ENCODE measurements at places on chromosomes 2 and 18.
A peak's percentile ranks its signal among the peaks of the same experiment; 100 is the strongest.

- H3K4me3 ChIP-seq, result no peak overlapping the region
- H3K27ac ChIP-seq, result no peak overlapping the region
- peak; percentile 48 for DNase-seq
- no peaks in the 10 kb centered on the region for H3K36me3 ChIP-seq
Measured at GRCh38 chr2:224101820-224102630, 62.9 kb upstream of the SERPINE2 start.

DNA sequence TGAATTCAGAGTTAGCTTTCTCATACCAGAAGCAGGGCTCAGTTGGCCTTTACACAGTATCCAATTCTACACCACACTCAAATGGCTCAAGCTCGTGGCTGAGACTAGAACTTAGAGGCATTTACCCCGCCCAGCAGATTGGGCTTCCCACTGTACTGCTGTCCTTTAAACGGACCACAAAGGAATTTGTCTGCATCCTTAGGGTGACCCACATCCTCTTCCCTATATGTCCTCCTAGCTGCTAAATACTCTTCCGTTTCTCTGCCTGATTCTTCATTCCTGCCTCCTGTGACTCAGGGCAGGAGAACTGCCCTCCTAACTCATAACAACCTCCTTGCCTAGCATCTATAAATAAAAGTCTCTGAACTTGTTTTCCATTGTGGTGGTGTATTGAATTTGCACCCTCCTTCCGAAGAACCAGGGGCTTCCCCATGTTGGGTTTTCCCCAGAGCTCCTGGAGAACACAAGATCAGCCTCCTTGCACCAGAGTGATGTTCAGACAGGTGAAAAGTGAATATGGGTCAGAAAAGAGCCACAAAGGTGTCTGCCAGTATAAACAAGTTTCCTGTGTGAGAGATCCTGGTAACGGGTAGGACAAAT lies 32.0 kb upstream of the MC4R start:
- H3K4me3 ChIP-seq, result no peak overlapping the region
- no peak for DNase-seq
- H3K27ac ChIP-seq, result no peak overlapping the region
- H3K36me3 ChIP-seq, result no peaks in the 10 kb centered on the region
- no peaks in the 10 kb centered on the region for H3K27me3 ChIP-seq

DNA sequence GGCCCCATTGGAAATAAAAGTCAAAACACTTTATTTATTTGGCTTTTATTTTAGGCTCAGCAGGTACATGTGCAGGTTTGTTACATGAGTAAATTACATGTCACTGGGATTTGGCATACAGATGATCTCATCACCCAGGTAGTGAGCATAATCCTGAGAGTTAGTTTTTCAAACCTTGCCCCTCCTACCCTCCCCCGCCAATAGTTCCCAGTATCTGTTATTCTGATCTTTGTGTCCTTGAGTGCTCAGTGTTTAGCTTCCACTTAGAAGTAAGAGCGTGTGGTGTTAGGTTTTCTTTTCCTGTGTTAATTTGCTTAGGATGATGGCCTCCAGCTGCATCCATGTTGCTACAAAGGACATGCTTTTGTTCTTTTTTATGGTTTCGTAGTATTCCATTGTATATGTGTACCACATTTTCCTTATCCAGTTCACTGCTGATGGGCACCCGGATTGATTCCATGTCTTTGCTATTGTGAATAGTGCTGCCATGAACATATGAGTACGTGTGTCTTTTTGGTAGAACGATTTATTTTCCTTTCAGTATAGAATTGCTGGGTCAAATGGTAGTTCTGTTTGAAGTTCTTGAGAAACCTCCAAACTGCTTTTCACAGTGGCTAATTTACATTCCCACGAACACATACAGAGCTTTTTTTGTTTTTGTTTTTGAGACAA lies 47.9 kb downstream of the ARMC9 start:
- H3K27me3 ChIP-seq, result no peaks in the 10 kb centered on the region
- no peak overlapping the region for H3K4me3 ChIP-seq
- H3K36me3 ChIP-seq, result no peaks in the 10 kb centered on the region

DNA sequence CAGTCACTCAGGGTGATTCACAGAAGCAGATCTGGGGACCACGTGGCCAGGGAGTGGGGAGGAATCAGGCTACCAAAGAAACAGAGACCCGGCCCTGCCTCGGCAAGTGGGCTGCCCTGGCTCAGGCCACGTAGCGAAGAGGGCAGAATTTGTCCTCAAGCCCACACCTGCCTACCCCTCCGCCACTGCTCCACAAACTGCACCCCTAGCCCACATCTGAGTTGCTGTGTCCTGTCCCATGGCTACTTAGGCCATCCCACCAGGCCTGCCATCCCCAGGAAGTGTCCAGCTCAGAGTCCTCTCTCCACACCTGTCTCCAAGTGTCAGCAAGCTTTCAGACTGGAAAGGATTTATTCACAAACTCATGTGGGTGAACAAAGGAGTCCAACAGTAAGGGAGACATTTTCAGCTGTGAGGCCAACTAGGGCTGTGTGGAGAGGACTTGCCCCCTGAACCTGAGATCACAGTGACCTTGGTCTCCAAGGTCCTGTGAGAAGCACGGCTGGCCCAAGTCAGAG lies 31.7 kb upstream of the ASPRV1 start:
- H3K27me3 ChIP-seq, result no peaks in the 10 kb centered on the region
- H3K4me3 ChIP-seq, result no peak overlapping the region
- no peaks in the 10 kb centered on the region for H3K4me1 ChIP-seq

DNA sequence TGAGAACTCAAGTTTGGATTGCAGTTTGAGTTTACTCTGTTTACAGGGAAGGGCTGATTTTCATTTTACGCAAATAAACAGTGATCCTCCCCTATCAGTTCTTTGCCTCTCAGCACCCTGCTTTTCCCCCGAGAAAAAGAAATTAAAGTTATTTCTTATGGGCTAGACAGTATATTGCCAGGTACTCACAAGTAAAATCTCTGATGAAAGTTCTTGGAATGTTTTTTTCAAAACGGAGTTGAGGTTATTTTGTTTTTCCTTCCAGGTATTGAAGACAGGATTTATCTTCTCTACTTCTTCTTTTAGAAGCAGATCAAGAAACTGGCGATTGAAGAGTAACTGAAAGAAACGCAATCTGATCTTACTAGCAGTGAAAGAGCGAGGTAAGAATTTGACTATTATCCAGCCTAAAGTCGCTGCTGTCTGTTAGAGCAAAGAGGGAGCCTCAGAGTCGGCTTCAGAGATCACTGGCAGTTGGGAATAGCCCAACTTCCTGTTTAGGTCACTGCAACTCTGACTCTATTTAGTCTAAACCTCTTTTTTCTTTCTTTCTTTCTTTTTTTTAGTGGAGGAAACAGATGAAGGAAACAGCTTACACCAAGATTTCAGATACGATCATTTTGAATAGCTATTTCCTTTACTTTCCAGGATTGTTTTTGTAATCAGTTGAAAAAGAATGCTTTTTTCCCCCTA lies at the start of gene TFPI:
TFPI (minus strand) TSS at position 425 of the 693 bp plus-strand sequence. CDS start 50,667 bp downstream, outside the sequence.
- no peaks in the 10 kb centered on the region for H3K27me3 ChIP-seq
- no peak for DNase-seq
- no peak within 1 kb of the TSS for H3K4me3 ChIP-seq
- no peaks in the 10 kb centered on the region for H3K4me1 ChIP-seq
- H3K36me3 ChIP-seq, result no peaks in the 10 kb centered on the region

All from Karpas-422 (cell line).